ENCODE measurements at places on chromosomes 6 and 20. TPM values are rescaled to one million over a fixed set of nuclear protein-coding genes. Genes with fewer than 3 reads are reported as not detected.

TEAD3 gene
- not detected for total RNA-seq

GRCh38 chr6:32146287-32146686 lies 5.5 kb downstream of the PRRT1 start:
- DNase-seq, result no peak

- DNase-seq, result peak; percentile 71
Observed at GRCh38 chr6:32047855-32048766, 9.9 kb downstream of the CYP21A2 start.

WDR27 gene
- total RNA-seq, result 25.3 TPM

CALHM6 gene
- total RNA-seq, result 7.9 TPM

- peak; percentile 97 for DNase-seq
Observed at GRCh38 chr20:33993576-33994221, at the start of gene RALY. TSS of gene RALY (plus strand) at chr20:33993911. CDS start at chr20:34072075, 78,164 bp downstream.

DNA sequence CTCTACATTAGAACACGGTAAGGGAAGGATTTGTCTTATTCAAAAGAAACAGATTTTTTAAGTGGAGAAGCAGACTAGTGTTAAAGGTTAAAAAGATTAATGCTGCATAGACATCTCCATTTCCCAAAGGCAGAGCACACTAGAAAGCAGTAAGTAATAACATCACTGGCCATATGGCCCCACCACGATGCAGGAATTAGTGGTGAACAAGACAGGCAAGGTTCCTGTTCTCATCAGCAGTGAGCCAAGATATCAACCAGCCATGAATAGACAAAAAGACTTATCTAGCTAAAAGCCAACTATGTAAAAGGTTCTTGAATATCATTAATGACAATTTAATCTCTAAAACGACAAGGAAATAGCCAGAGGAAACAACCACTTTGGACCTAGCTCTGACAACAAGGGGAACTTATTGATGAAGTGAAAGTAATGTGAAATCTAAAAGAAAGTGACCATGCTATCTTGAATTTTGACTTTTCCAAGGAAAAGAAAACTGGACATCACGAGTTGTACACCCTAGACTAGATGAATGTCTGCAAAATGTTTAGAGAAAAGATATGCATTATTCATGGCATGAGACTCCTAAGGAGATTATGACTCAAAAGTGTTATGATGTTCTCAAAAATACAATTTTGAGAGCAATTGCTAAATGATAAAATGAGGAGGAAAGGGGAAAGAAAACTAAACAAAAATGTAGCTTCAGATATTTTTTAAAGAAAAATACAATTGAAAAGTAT lies 157.9 kb upstream of the STXBP5 start:
- DNase-seq, result no peak

EDN3 gene
- total RNA-seq, result 0.41 TPM

GRCh38 chr6:117414770-117415169 lies 11.0 kb downstream of the ROS1 start:
- DNase-seq, result no peak

C6orf132 gene
- 0.15 TPM for total RNA-seq

BANF2 gene
- not detected for total RNA-seq

- DNase-seq, result no peak
Observed at GRCh38 chr6:74997646-74998045, 208.2 kb downstream of the COL12A1 start.
